Stimulated activated CD4-positive, alpha-beta T cell treated with anti-CD3 and anti-CD28 coated beads, Interleukin-1b, Interleukin-23, amount 100 ng/mL, for 1 hour (primary cell): ENCODE measurements at places on chromosomes 2 and 18.

- DNase-seq = no peak
These were observed 29.6 kb upstream of the SLC30A6 start for GRCh38 chr2:32136097-32136496.

GRCh38 chr2:135318808-135319207 is 212.2 kb downstream of the ZRANB3 start:
- no peak for DNase-seq

GRCh38 chr2:71742953-71743601 is 289.7 kb downstream of the DYSF start:
- no peak for DNase-seq

DNA sequence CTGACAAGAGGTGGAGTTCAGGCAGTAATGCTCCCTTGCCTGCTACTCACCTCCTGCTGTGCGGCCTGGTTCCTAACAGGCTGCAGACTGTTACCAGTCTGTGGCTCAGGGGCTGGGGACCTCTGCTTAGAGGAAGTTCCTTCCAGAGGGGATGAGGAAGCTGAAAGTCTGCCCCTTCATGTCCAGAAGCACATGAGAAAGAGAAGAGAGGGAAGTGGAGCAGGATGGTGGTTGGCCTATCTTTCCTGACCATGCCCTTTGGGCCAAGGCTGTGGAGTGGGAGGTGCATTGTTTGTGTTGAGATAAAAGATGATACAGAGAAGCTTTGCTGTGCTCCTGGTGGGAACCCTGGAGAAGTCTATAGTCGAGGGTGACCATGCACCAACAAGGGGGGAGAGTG is 112.5 kb downstream of the LPIN1 start:
- no peak for DNase-seq

DNA sequence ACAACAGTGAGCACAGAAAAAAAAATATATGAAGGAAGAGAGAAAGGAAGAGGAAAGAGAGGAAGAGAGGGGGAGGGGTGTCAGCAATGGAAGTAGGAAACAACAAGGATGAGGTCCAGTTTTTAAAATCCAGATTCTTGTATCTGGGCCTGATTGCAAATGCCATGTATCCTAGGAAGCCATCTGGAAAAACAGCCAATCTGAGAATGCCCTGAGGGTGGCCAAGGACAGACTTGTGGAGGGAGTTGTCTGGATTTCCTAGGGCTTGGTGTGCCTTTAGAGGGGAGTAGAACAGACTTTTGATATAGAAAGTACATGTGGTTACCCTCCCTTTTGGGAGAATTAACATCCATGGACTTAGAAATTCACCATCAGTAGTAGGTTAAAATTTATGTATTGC is 47.1 kb downstream of the PRKCE start:
- no peak for DNase-seq

DNA sequence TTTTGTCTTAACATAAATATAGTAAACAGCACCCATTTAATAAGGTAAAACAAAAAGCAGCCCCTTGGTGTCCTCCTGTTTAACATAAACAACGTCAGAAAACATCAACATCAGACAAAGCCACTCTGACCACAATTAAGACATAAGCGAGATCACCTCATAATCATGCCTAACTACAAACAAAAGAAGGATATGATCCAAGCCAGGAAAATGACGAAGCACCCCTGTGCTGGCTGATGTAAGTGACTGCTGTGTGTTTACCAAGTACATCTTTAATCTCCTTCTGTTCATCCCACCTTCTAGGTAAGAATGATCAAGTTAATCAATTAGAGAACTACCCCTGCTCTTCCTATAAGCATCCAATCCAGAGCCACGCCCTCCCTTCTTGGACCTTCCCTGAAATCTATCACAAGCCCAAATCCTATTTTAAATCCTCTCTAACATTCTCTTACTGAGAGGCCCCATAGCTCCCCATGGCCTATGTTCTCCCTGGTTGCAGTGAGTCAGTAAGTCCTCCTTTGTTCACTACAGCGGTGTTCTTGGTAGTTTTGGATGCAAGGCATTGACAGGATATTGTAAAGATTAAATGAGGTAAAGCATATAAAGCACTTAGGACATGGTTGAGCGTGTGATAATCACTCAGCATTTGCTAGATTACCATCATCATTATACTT is 424.2 kb downstream of the TSN start:
- DNase-seq = no peak

DNA sequence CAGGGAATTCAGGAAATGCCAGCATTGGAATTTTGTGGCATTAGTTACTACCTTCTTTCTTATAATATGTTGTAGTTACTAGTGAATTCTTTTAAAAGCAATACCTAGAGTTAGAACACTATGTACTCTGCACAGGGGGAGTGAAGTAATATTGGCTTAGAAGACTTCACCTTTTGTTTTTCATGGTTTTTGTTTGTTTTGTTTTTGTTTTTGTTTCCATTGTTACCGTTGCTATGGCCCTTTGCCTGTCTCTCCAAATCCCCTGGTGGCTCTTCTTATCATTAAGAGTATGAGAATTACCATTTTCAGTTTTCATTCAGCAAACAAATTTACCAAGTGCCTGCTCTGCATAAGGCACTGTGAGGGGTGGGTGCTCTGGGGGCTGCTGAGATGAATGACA is 160.1 kb downstream of the HAUS1 start:
- no peak for DNase-seq

DNA sequence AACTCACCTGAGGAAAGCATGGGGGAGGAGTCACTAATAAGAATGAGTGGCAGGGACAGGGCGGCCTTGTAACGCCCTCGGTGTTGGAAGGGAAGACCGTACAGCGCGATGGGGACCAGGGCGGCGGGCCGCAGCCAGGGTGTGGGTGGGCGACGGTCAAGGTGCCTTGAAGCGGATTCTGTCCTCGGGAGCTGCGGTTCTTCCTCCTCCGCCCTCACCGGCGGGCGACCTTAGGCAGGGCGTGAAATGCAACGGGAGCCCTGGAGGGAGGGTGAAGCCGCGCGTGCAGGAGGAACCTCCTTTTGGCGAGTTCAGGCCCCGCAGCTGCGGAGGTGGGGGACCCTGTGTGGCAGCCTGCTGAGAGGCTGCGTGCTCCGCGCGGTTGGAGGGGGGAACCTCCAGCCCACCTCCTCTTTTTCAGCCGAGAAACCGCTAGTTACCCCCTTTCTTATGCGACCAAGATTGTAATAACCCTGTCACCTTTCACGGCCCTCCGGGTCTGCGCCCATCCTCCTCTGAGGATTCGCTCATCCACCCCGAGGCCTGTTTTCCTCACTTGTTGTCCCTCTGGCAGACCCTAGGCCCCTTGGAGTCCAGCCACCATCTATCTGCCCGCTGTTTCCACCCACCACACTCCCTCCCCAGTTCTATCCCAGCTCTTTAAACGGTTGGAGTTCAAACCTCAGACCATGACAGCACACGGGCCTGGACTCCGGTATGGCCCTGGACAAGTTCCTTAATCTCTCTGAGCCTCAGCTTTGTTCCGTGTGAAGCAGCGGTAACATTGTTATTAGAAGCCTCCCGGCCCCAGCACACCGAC is 823 bp upstream of the RNU2-63P start:
- DNase-seq = no peak

- no peak for DNase-seq
These were observed 20.8 kb downstream of the LDLRAD4 start for GRCh38 chr18:13239171-13239956.
